ENCODE measurements at places on chromosomes 4 and X.

DNA sequence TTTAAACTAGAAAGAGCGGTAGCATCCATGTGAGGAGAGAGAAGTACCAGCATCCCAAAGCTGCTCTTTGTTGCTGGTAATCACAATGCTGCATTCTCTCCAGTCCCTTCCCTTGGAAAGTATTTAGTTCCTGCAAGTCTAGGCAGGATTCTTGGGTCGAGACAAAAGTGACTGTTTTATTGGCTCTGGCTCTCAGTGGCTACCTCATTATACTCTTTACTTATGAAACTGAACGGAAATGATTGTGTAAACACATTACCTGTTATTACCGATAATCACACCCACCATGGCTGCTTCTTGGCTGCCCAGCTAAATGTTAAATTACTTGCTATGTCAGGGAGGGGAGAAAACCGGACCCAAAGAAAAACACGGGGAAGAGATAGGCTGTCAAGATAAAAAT, 26.2 kb downstream of the ATXN3L start:
- DNase-seq = no peak

DNA sequence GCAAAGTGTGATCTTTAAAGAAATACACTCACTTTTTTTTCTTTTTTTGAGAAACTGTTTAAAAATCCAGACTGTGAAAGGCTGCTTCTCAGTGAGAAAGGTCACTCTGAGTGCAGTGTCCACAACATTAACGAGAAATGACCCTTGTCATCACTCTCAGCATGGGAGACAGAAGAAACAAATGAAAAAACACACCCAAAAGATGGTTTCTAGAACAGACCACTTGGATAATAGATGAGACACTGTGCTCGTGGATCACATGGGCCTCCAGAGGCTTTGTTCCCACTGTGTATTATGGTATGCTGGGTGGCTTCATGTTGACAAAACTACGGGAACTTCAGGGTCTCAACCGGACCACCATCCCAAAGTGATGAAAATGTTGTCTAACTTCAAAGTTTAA, 64.9 kb downstream of the NEUROG2 start:
- DNase-seq = no peak

- no peak for DNase-seq
These were observed 255.2 kb downstream of the SLC39A8 start for GRCh38 chr4:102089850-102090621.

- DNase-seq = no peak
These were observed 6.8 kb upstream of the MAP9 start for GRCh38 chr4:155383541-155383940.

GRCh38 chr4:113837397-113837796, 75.9 kb upstream of the CAMK2D start:
- no peak for DNase-seq

GRCh38 chrX:71910986-71911730, 513 bp downstream of the NHSL2 start:
- DNase-seq = no peak

GRCh38 chr4:133647206-133647605, 498.1 kb downstream of the PCDH10 start:
- no peak for DNase-seq

DNA sequence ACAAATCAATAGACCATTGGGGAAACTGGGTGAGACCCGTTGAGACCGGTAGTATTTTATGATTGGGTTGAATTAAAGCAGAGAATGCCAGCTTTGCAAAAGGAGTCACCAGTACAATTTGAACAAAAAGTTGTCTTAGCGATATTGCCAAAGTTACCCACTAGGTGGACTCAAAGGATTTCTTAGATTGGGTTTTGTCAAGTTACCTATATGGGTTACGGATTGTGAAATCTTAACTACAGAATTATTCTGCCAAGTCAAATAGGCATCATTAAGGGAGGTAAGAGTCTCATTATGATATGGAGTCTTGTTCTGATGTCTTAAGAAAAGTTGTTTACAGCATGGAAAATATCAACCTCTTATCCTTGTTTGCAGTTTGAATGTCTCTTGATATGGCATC, 15.0 kb upstream of the CT47A1 start:
- no peak for DNase-seq

DNA sequence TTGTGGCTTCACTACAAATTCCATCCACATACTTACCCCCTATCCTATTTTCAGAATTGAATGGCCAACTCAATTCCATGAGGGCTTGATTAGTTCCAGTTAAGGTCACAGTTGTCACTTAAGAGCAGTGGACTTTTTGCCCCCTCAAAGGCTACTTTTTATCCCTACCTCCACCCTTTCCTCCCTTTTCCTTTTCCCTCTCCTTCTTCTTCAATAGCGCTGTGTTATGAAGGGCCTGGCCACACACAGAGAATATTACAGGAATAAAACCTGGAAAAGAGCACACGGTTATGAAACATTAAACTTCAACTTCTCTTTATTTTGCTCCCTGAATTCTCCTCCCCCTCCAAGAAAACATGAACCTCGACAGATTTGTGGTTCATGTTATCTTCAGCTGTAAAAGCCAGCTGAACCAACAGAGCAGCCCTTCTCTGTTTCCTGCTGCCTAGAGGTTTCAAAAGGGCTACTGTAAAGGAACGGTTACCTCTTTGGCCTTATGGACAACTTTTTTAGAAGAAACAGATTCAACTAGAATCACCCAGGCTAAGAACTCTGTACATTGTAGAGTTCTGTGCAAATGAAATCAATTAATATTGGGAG, 87.0 kb upstream of the RPL34 start:
- no peak for DNase-seq

DNA sequence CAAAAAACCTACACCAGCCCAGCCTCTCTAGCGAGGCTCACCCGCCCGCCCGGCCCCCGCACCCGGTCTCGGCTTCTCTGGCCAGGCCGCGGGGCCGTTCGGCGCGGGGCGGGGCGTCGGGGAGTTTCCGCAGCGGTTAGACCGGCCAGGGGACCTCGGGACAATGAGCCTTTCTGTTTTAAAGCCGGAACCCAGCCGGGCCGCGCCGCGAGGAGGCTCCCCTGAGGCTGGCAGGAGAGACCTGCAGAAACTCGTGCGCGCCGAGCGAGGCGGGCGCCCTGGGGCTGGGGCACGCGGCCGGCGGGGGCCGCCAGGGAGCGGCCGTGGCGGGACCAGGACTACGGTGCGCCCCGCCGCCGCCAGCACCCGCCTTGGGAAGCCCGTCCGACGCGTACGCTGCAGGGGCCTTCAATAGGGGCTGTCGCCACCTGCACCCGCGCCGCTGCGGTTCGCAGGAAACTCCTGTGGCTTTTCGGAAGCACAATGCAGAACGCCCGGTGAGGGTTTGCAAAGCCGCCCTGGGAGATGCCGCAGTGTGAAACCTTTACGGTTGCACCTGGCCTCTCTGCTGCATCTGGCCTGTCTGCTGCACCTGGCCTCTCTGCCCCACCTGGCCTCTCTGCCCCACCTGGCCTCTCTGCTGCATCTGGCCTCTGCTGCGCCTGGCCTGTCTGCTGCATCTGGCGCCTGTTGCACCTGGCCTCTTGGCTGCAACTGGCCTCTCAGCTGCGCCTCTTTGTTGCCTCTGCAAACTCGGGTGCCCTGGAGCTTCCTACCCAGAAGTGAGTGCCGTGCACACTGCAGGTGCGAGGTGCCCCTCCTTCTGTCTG, 63.9 kb downstream of the TRAPPC11 start:
- no peak for DNase-seq

DNA sequence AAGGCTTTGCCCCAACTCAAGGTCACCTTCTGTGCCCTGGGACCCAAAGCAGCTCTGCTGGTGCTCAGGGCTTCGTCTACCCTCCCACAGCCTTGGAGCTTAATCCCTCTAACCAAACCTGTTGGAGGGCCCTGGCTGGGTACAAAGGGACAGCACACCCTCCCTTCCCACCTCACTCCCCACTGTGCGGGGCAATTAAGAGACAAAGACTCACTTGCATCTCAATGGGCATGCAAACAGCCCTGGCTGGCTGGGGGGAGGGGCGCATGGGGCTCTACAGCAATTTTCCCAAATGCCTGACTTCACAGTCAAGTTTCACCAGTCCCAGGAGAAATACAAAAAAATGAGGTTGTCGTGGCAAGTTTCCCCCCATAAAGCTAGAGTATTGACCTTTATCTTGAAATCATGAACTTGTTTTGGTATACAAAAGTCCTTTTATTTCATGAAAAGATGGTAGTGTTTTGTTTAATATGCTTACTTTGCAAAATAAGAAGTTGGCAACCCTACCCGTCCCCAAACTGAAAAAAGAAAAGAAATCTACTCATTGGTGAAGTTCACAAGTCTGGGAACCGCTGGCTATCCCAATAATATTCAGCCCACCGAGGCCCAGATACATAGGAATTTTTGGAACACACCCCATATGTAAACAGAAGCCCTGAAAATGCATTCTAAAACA, 4.1 kb upstream of the CD99L2 start:
- no peak for DNase-seq

- peak; percentile 74 for DNase-seq
These were observed 722 bp downstream of the NAAA start for GRCh38 chr4:75939890-75940691.

- no peak for DNase-seq
These were observed 13.6 kb downstream of the EXOC1 start for GRCh38 chr4:55866973-55867574.

DNA sequence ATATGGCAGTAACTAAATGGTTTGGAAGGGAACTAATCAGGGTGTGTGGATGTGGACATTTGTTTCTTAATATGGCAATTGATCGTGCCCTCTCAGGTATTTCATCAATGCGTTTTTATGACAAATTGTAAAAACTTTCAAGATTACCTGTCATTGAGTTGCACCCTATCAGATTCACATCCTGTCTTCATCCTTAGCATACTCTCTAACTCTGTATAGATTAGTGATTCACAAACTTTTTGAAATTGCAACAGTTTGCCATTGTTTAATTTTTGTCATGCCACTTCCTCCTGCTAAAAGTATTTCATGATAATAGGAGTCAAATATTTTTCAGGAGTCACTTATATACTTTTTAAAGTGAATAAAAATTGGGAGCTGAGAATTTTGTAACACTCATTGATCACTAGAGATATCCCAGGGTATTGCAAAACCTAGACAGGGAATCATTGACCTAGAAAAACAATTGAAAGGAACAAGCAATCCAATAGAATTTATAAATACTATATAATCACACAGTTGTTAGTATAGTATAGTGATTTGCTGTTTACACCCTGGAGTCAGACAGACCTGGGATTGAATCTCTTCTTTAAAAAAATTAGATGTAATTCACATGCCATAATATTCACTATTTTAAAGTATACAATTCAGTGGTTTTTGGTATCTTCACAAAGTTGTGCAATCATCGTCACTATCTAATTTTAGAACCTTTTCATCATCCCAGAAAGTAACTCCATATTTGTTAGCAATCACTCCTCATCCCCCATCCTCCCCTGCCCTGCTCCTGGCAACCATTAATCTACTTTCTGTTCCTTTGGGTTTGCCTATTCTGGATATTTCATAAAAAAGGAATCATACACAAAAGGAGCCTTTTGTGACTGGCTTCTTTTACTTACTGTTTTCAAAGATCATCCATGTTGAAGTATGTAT, 8.9 kb downstream of the MID2 start:
- DNase-seq = no peak

GRCh38 chr4:165398570-165398969, 19.8 kb downstream of the CPE start:
- peak; percentile 44 for DNase-seq

GRCh38 chr4:176784816-176785215, 7.9 kb downstream of the VEGFC start:
- DNase-seq = no peak

DNA sequence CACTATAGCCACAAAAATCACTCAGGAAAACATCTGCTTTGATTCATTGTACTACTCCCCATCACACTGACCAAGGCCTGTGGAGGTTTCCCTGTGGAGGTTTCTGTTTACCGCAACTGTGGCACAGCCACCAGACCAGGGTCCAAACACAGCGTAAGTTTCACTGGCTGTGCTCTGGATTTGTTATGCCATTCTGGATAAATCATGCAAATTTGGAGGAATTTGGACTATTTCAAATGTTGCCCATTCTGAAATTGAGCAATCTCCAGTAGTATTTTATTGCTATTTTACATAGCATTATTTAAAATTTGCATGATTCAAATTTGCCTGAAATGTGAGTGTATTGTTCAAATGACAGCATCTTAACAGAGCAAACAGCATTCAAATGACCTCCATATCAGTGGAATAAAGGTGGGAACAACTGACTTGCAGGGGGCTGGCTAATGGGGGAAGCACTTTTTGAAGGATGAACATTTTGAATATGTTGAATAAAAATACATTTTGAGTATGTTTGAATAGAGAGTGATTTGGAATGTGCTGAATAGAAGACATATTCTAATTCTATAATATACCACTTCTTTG, 66.1 kb upstream of the ACSL1 start:
- DNase-seq = no peak

DNA sequence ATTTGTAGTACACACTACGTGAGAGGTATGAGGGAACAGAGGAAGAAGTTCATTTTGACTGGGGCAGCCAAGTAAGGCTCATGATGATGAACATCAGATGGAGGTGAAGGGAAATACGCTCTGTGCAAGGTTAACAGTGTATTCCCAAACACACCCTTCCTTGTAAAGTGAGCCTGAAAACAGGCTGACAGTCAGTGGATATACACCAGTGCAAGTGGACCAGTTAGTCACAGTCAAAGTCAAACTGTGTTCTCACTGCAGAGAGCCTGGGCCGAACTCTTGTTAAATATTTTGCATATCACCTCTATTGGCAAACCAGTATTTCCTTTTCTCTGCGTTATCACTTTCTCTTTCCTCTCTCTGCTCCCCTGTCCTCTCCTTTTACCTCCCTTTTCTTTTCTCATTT, 23.4 kb upstream of the RHOH start:
- DNase-seq = no peak

- DNase-seq = no peak
These were observed 95.4 kb upstream of the FRG1 start for GRCh38 chr4:189845145-189845846.

DNA sequence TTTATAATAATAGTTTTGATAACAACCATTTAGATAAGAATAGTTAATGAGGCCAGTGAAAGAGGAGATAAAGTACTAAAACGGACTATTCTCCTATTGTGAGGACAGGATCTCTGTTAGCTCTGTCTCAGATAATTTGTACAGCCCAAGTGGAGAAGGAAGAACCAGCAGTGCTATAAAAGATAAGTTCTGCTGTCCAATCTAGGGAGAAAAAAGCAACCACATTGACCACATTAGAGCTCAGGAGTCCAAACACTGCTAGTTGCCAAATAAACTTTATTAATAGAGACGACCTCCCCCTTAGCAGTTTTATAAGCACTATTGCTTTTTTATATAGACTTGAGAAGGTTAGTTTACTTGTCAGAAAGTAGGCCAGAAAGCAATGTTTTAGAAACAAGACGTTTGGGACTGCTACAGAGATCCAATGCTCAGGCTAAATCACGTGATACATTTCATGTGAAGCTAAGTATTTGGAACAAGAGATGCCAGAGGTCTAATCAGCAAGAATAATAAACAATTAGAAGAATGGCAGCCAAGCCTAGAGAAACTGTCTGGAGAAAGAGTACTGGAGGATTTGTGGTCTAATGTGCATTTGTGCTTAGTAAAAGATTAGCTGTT, 15.9 kb downstream of the IL15 start:
- DNase-seq = no peak

GRCh38 chr4:42478946-42479345, 81.7 kb downstream of the SHISA3 start:
- no peak for DNase-seq

DNA sequence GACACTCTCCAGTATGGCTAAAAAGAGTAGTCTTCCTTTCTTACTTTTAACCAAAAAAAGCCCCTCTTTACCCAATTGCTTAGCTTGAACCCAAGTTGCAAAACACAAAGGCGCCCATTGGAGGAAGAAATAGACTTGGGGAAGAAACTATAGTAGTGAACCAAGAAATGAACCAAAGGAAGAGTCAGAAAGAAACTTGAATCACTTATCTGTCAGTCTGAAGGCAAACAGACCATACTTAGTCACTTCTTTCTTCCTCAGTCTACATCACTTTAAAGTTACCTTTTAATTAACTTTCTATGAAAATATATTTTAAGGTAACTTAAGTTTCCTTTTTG, 161.4 kb upstream of the GIMD1 start:
- DNase-seq = no peak
